Upper lobe of left lung (tissue), 6 donors: ENCODE measurements at places on chromosomes 2 and 18.

DNA sequence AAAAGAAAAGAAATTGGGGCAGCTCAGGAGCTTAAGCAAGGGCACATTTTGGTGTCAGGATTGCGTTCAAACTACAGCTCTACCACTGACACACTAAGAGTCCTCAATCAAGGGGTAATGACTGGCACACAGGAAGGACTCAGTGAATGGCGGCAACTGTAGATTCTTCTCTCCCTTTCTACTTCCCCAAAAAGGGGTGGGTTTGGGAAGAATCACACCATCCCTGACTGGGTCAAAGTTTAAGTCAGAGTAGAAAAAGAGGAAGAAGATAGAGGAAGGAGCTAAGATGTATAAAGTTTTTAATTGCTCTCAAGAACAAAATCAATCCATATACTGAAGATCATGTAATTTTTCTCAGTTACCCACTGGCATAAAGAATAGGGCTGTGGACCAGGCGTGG, 2.6 kb downstream of the NLRC4 start:
- DNase-seq: peak; percentile 33

DNA sequence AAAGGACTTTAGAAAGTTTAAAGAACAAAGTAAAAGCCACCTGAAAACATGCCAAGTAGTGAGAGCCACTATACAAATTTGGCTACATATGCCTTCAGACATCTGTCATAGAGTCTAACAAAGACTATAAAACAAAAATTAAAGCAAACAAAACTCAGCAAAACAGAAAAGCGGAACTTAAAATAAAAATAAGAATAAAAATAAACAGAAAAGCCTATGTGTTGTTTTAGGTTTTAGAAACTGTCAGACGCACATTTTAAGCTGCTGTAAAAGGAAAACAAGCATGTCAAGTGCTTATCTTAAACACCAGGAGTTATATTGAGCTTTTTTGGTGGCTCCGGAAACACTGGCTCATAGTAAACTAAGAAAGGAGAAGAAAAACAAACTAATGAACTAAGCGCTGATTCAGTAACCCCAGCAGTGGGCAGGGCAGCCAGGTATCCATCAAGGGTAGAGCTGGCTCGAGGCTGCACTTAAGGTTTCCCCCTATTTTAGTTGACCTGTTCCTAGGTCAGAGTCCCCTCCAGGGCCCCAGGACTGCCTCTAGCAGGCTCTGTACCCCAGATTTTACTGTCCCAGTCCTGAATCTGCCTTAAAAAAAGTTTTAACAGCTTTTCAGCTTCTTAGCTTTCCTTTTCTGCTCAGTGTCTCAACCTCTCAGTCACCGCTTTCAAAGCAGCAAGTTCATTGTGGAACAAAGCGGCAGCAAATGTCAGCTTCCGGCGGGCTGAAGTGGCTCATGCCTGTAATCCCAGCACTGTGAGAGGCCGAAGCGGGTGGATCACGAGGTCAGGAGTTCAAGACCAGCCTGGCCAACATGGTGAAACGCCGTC, 15.4 kb upstream of the RMC1 start:
- DNase-seq: no peak

DNA sequence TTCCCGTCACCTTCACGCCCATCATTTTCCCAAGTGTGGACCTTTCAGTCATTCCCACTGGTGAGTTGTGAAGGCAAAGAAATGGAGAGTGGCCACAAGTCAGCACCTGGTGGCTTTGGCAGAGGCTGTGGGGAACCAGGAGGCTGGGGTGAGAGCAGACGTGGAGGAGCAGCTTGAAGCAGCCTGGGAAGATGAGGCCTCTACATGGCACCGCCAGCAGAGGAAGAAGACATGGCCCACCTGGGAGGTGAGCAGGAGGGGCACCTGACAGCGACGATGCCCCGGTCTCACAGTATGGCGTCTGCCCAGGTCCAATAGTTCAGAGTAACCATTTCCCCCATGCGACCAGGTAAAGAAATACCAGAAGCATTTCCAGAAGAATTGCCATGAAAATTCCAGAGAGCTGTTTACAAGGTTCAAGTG, 69.0 kb downstream of the TPO start:
- DNase-seq: no peak

- no peak for DNase-seq
Measured at GRCh38 chr2:215447056-215447455, 11.2 kb upstream of the FN1 start.

DNA sequence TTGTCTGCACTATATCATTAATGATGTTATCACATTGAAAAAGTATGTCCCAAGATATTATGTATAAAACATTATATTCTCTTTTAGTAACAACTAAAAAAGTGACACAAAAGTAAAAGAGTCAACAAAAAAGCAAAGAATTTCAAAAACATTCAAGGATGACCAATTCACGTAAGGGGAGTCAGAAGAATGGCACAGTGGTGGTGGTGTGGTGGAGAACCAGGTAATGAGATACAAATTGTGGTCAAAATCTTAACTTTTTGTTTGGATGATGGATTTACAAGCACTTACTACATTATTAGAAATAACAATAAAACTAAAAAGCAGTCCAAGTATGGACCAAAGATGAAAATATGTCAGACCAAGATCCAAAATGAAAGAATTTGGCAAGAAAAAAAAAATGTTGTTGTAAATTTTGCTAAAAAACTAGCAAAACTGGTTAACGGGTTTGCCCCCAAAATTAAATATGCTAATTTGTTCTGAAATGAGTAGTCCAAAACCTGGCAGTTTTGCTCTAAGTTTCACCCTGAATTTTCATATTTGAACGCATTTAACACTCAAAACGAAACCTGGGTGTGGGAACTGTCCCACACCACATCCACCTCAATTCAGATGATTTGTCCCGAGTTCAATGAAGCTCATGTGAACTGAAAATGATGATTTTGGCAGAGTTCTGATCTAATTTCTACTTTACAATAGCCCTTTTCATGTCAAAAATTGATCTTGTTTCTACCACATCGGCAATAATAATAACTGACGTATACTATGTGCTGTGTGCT, 135.8 kb downstream of the IKZF2 start:
- no peak for DNase-seq

- no peak for DNase-seq
Measured at GRCh38 chr18:2391470-2391869, 179.8 kb downstream of the METTL4 start.

- DNase-seq: peak; percentile 32
Measured at GRCh38 chr2:237213315-237214022, 127.8 kb downstream of the COPS8 start.

- DNase-seq: no peak
Measured at GRCh38 chr18:44342162-44342561, 338.5 kb upstream of the SETBP1 start.

DNA sequence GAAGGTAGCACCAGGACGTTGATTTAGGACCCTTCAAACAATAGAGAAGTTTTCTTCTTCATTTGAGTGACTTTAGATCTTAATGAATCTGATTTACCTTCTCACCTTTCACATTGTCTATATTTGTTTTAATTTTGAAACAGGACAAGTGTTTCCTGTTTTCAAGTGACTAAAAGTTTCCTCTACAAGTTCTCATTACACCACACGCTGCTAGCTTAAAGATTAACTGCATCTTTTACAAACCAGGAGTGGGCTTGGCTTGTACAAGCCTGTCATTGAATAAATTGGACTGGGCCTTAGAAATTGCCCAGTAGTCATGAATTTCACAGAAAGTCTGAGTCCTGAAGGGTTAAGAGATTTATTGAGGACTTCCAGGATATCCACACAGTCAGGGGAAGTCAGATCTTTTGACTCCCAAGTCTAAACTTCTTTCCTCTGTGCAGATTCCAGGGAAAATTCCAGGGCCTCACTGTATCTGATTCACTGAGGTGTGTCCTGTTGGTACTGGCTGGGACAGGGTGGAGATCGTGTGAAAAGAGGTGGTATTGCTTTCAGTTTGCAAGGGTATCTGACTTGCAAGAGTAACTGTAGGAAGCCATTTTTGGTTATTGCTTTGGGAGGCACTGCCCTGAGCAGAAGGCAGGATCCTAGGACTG, 3.4 kb downstream of the SGPP2 start:
- DNase-seq: peak; percentile 28

GRCh38 chr2:190791347-190791975, 89.2 kb upstream of the GLS start:
- no peak for DNase-seq

DNA sequence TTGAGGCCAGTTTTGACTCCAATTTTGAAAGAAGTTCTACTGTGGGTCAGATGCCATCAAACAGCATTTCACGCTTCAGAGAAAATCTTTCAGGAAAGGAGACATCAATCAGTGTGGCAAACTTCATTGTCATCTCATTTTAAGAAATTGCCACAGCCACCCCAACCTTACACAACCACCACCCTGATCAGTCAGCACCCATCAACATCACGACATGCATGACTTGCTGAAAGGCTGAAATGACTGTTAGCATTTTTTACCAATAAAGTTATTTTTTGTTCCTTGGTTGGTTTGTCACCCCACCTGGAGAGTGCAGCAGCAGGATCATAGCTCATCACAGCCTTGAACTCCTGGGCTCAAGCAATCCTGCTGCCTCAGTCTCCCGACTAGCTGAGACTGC, 10.4 kb downstream of the DNAJC10 start:
- DNase-seq: no peak

GRCh38 chr2:119674711-119675500, 4.1 kb upstream of the TMEM177 start:
- peak; percentile 61 for DNase-seq

- DNase-seq: no peak
Measured at GRCh38 chr2:36338124-36338826, 17.3 kb upstream of the CRIM1 start.

GRCh38 chr18:42931491-42931890, 184.0 kb downstream of the RIT2 start:
- no peak for DNase-seq

DNA sequence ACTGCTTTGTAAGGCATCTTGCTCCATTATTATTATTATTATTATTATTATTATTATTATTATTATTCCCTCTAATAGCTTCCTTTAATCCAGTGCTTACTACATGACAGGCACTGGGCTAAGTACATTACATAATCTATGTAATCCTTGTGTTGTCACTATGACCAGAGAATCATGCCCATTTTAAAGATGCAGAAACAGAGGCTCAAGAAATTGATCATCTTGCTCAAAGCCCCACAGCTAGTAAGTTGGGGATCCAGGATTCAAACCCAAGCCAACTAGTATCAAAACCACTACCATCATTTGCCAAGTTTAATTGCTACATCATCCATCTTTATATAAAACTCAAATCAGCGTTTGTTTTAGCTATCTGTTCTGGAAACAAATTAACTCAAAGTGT, 594 bp upstream of the NGEF start:
- DNase-seq: no peak

DNA sequence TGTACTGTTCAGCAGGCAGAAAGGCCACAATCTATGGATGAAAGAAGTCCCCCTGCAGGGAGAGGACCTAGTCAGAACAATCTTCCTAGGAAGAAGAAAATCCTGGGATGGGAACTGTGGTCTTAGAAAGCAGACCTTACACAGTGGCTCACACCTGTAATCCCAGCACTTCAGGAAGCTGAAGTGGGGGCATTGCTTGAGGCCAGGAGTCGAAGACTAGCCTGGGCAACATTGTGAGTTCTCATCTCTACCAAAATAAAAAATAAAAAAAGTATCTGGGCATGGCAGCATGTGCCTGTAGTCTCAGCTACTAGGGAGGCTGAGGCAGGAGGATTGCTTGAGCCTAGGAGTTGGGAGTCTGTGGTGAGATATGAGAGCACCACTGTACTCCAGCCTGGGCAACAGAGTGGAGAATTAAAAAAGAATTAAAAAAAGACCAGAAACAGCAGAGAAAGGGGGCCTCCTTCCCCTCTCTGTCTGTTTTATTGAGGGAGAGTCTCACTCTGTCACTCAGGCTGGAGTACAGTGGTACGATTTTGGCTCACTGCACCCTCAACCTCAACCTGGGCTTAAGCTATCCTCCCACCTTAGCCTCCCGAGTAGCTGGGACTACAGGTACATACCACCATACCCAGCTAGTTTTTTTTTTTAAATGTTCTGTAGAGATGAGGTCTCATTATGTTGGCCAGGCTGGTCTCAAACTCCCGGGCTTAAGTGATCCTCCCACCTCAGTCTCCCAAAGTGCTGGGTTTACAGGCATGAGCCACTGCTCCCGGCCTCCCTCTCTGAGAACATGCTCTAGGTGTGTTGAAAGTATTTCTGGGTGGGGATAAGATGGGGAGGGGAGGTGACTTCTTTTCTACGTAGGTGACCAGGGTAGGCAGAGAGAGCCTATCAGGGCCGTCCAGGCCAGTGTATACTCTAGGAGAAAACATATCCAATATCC, 7.4 kb downstream of the RHOB start:
- no peak for DNase-seq

- no peak for DNase-seq
Measured at GRCh38 chr2:128682266-128682665, 363.6 kb upstream of the HS6ST1 start.

DNA sequence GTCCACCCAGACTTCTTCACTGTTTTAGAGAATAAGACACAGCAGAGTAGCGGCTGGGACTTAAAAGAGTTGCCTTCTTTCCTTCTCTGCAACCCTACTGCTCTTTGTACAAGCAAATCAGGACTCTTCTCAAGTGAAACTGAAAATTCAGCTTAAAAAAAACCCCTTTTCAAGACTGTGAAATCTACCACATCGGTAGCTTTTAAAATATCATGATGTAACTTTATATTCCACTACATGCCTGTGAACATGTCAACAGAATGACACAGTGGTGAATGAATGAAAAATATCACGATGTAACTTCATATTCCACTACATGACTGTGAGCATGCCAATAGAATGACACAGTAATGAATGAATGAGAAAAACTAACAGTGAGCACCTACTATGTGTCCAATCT, 53.4 kb downstream of the TCF4 start:
- no peak for DNase-seq

DNA sequence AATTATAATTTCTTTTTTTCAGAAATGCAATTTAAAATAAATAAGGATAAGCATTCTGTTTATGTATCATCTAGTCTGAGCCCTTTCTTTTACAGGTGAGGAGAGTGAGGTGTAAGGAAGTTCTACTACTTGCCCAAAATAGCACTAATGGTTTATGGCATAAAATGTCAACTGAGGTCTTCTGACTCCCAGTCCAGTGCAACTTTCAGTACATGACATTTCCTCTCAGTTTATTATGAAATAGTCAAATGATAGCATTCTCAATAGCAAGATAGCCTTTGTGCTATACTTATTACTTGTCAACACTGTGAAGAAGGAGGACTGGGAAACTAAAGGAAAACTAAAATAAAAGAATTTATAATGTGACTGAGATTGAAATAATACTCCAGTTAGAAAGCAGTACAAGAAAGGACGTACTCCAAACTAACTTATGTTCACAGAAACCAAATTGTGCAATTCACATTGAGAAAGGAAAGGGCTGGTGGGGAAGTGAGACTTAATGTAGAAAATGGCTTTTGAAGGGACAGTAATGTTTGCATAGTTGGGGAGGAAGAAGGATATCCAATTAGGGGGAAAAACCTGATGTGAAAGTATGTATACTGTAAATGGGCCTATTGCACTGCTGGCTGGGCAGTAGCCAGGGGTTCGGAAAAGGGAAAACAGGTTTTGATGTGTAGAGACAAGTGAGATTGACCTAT, 166.7 kb upstream of the ZEB2 start:
- DNase-seq: no peak

- DNase-seq: no peak
Measured at GRCh38 chr2:1091895-1092585, 141.4 kb downstream of the SNTG2 start.
